ENCODE measurements at places on chromosomes 7 and 10.

DNA sequence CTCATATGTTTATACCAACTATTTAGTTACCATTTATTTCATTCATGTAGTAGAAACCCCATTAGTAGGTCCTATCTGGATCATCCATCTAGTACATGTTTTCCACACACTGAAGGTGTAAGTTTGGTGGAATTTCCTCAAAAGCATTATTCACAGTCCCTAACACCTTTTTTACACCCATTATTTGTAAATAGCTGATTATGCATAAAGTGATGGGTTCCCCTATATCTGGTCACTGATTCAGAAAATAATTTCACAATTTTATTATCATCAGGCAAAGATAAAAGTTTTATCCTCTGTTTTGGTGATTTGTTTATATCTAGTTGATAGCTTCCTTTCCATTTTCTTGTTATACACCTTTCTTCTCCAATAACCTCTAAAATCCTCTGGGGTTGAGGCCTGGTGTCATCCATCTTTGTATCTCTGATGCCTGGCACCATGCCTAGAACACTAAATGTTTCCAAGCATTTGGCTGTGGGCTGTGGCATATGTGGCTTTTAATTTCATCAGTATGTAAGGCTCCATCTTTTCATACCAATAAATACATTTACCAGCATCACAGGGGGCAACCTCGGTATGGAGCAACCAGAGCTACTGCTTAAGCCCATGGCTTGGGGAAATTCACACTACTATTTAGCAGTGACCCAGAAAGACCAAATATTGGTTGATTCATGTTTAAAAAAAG, 1089.5 kb upstream of the LRRN3 start:
- DNase-seq: no peak

DNA sequence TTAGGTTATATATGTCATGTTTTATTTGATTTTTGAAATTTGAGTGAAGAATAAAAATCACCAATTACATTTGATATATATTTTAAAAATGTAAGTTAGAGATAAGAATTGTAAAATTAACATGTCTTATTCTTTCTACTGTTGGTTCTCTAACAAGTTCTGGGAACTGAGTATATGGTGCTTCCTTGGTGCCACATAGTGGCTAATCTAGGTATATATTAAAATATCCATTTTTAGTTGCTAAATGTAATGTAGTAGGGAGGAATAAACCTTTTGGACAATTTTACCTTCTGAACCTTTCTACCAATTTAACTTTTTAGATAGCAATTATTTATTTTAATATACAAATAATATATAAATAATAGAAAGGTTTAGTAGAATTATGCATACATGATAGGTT, 17.5 kb downstream of the CFAP69 start:
- DNase-seq: no peak

- no peak for DNase-seq
These were observed 2.5 kb upstream of the LFNG start for GRCh38 chr7:2517026-2517425.

DNA sequence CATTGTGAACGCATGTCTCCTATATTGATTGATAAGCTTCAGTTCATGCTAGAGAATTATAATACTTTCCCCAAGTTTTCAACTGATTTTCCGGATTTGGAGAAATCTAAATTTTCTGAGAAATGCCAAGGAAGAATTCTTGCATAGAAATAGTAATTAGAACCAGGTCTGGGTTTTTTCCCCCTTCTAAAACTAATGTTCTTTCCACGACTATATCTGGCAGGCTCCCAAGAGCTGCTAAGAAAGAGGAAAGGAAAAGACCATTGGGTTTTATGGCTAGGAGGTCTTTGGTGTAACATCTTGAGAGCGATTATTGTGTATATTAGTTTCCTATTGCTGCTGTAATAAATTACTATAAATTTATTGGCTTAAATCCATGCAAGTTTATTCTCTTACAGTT, 71.8 kb upstream of the CACNB2 start:
- DNase-seq: no peak

DNA sequence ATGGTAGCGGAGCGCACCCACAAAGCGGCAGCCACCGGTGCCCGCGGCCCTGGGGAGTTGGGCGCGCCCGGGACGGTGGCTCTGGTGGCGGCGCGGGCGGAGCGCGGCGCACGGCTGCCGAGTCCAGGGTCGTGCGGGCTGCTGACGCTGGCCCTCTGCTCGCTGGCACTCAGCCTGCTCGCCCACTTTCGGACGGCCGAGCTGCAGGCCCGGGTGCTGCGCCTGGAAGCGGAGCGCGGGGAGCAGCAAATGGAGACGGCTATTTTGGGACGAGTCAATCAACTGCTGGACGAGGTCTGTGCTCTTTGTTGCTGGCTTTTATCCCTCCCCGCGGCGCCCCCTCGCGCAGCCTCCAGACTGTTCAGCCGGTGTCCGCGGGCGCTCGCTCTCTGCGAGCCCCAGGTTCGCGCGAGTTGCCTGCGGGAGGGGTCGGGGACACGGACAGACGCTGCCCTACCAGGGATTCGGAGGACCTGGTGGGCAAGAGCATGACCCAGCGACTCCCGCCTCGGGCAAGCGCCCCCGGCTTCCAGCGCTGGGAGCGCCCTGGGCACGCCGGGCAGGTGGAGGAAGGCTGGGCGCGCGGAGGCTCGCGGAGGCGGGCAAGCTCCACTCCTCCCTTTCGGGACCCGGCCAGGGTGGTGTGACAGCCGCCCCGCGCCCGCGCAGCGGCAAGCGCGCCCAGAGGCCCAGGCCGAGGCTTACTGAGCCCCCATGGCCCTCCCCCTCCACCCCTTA, 887 bp downstream of the COL13A1 start:
- peak; percentile 80 for DNase-seq

- no peak for DNase-seq
These were observed 99.8 kb upstream of the SVIL start for GRCh38 chr10:29734640-29734961.

- DNase-seq: no peak
These were observed 3.3 kb downstream of the GATA3 start for GRCh38 chr10:8057636-8058273.

- DNase-seq: no peak
These were observed 28.9 kb upstream of the DNMBP start for GRCh38 chr10:100038561-100039071.

Measured in cardiac septum (tissue), 1 donor.